Right atrium auricular region (tissue), 2 donors: ENCODE measurements at places on chromosomes 1 and 21.

GRCh38 chr1:32063261-32063681 is 9.5 kb upstream of the TMEM39B start:
- no peak for DNase-seq

DNA sequence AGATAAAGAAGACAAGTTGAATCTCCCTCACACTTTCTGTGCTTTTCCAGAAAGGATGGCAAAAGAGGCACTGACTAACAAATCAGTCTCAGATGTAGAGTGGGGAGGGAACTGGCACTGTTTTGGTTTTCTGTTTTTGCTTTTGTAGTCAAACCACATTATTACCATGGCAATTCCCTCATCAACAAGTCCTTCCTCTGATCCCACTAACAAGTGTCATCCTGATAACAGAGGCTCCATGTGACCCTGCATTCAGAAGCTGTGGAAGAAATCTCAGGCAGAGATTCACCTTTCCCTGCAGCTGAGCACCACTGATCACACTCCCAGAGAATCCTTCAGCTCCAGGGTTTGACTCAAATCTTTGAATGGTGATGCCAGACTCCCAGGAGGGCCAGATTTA is 203.4 kb downstream of the TNR start:
- DNase-seq = no peak

GRCh38 chr1:46806196-46807020 is 7.6 kb downstream of the CYP4B1 start:
- DNase-seq = peak; percentile 93

DNA sequence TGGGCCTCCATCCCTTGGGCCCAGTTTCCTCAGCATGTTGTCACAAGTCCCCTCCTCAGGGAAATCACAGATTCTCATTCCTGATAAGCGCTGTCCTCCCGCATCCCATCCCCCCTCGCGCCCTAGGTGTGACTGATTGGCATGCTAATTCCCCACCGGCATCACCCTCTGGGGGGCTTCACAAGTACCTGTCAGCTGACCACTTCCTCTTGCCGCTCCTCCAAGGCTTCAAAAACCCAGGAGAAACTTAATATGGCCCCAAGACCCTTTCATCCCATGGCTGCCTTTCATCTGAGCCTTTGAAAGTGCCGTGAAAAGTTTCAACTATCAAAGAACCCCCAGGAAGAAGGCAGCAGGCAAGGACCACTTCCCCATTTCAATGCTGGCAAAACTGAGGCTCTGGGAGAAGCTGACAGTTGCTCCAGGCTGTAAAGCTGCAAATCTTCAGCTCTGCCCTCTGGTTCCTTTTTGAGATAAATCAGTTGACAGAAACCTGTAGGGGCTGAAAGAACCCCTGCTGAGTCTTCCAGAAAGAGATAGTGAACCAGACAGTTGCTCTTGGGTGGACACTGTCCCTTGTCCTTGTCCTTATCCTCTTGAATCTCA is 12.8 kb upstream of the MIXL1 start:
- DNase-seq = no peak

DNA sequence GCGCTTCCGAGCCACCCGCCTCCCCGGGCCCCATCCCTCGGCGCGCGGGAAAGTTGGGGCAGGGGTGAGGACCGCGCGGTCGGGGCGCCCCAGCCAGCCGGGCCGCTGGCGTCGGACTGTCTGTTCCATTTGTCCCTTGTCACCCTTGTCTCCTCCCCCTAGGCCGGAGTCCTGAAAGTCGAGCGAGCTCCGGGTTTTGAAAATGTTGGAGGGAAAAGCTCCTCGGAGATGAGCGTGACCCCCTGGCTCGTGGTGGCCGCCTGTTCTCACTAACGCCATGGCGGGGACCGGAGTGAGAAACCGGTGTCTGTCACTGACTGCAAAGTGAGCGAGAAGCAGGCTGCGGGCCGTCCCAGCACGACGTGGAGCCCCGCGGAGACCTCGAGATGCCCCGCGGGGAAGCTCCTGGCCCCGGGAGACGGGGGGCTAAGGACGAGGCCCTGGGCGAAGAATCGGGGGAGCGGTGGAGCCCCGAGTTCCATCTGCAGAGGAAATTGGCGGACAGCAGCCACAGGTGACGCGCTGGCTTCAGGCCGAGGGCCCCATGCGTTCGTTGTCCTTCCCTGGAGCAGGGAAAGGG is 491 bp downstream of the PER3 start:
- no peak for DNase-seq

DNA sequence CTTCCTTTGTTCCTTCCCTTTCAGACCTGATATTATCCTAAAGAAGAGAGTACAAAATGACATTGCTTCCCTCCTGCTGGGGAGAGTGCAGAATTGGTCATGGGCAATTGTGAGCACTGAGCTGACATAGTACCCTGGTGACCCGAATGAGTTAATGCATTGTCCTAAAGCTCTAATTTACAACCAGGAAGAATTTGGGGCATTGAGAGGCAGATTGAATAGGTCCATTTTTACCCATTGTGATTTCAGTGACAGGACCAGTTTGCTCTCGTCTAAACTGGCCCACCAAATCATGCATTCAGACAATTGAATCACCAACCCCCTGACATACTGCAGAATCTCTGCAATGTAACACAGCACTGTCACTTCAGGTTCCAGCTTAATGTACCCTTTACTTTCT is 497.4 kb downstream of the DPYD start:
- no peak for DNase-seq

GRCh38 chr1:65388908-65389695 is 31.4 kb upstream of the LEPR start:
- no peak for DNase-seq

DNA sequence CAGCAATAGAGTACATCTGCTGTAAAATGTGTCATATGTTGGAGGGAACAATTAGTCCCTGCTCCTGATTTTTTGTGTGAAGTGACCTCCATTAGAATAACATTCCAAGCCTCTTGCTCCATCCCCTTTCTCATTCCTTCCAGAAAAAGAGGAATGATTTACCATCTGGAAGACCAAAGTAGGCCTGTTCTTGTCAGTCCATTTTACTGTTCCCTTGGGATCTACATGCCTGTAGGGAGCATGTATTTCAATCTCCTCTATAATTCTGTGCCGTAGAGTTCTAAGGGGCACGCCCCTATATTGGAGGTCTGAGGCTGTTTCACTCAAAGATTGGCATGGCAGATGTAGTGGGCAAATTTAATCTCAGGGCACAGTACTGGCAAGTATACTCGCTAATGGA is 48.8 kb upstream of the MAN1A2 start:
- DNase-seq = no peak

DNA sequence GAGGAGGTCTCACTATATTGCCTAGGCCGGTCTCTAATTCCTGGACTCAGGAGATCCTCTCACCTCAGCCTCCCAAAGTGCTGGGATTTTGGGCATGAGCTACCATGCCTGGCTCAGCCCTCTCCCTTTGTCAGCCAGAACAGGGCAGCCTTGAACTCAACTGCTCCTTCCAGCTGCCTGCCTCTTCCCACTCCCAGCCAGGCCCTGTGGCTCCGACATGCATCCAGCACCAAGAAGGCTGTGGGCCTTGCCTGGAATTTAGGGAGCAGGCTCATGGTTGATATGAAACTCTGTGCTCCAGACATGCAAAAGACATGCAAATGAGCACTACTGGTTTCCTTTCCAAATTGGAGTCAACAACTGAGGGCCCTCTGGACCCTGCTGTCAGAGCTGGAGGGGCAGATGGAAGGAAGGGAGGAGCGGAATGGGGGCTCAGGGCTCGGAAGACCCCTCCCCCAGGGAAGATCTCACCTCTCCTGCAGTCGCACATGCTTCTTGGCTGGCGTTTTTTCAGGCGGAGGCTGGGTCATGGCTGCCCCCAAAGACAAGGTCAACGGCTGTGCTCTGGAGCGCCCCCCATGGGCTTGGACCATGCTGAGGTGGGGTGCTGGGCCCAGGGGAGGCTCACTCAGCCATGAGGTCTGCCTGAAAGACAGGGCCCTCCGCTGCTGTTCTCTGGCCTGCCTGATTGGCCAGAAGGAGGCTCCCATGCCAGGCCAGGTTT is 1.4 kb downstream of the PTPN7 start:
- no peak for DNase-seq

DNA sequence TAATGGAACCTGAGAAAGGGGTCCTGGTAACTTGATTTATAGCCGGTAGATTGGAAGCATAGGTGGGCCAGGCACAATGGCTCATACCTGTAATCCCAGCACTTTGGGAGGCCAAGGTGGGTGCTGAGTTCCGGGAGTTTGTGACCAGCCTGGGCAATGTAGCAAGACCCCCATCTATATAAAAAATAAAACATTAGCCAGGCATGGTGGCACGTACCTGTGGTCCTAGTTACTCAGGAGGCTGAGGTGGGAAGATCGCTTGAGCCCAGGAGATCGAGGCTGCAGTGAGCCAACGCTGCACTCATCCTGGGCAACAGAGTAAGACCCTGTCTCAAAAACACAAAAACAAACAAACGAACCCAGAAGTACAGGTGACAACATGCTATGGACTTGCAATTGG is 76.5 kb downstream of the ZNF281 start:
- DNase-seq = no peak

GRCh38 chr1:1080122-1080757 is 6.1 kb upstream of the RNF223 start:
- DNase-seq = no peak

- DNase-seq = no peak
Observed at GRCh38 chr1:15205586-15206346, 41.3 kb upstream of the FHAD1 start.

DNA sequence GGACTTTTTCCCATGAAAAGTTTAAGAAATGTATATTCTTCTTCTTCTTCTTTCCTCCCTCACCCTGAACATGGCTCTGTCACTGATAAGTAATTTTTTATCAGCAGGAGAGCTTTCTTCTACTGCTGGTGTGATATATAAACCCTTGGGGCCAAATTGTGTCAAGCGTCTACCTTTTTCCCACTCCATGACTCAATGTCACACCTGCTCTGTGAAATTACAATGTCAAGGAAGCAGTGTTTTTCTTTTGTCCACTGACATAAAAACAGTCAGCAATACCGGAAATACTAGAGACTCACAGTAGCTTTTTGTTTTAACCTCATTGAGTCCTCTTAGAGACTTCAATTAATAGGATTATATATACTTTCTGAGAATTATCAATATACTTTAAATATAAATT is 416.2 kb upstream of the ADGRL4 start:
- no peak for DNase-seq

DNA sequence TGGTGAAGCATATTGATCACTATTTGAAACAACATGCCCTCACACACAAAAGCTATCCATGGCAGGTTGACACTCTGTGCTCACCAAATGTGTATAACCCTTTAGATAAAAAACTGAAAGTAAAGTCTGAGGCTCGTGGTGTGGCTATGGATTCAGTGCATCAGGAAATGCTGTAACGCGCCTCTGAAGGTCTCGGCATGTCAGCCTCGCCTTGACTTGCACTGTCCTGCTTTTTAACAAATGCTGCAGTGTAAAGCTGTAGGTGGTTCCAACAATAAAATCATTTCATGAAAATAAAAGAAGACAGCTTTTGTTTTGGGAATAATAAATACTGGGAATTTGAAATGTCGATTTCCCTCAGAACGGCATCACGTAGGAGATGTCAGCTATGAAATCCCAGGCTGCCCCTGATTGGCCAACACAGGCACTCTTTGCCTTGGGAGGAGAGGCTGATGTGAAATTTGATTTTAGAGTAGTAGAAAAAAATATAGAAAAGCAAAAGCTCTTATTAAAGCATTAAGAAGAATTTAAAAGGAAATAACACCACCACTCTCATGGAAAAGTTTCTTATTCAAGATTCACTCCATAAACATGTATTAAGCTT is 168.2 kb downstream of the DSCAM start:
- no peak for DNase-seq

DNA sequence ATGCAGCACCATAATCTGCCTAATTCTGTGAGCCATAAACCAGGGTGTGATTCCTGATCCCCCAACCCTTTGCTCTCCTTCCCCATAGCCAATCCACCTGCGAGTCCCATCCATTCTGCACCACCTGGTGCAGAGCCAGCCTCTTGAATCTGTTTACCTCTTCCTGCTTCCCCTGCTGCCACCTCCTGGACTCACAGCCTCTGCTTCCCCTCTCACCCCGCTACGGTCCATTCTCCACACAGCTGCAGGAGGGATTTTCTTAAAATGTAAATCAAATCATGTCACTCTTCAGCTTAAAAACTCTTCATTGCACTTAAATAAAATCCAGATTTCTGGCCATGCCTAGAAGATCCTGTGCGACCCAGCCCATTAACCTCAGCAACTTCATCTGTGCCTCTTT is 186.7 kb downstream of the FOXD2 start:
- DNase-seq = peak; percentile 42

- DNase-seq = no peak
Observed at GRCh38 chr1:52677076-52677806, 20.9 kb downstream of the COA7 start.

DNA sequence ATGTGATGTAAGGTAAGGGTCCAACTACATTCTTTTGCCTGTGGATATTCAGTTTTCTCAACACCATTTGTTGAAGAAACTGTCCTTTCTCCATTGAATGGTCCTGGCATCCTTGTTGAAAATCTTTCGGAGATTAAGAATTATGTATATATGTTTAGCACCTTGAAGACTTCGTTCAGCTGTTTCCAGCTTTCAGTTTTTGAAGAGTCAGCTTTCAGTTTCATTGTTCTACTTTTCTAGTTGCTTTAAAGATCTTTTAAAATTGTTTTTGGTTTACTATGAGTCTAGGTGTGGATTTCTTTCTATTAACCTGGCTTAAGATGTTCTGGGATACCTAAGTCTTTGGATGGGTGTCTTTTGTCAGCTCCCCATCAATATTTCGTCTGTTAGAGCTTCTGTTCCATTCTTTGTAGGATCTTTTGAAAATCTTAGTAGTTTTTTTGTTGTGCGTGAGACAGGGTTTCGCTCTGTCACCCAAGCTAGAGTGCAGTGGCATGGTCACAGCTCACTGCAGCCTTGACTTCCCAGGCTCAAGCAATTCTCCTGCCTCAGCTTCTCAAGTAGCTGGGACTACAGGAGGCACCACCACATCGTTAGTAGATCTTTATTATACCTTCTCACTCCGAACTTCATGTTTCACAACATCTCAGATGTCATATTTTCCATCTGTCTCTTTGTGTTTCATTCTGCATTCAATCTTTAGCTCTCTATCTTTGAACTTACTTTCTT is 353.5 kb upstream of the B3GALT2 start:
- DNase-seq = no peak

DNA sequence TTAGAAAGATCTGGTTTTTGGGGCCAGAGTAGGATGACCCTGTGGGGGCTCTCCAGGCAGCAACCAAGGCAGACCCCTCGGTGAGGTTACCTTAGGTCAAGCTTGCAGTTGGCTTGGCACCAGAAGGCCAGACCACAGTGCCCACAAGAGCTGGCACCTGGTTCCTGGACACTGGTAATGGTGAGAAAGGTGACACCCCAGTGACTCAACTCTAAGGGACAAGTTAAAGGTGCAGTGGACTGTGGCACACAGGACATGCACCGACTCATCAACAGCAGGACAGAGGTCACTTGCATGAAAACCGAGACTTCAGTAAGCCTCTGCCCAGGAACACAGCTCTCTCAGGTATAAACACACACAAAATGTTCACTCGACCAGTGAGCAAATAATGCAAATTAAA is 6.7 kb downstream of the LRRC38 start:
- DNase-seq = no peak

GRCh38 chr1:16073490-16074119 is at the start of gene FAM131C:
FAM131C (minus strand) TSS chr1:16073651; CDS start chr1:16073442, 209 bp downstream.
- DNase-seq = no peak
